Upper lobe of right lung (tissue), 1 donor: ENCODE measurements at places on chromosomes 1 and 21. TPM values are rescaled to one million over a fixed set of nuclear protein-coding genes. Genes with fewer than 3 reads are reported as not detected.

Gene TTC3
- 99.0 TPM for total RNA-seq

Gene SPATA1
- total RNA-seq: 3.4 TPM

Gene BRDT
- not detected for total RNA-seq

Gene TRIM58
- 6.0 TPM for total RNA-seq

Gene FMN2
- 0.52 TPM for total RNA-seq

Gene KIAA1614
- 5.5 TPM for total RNA-seq

GRCh38 chr21:22791986-22792560 lies 1793.9 kb downstream of the NCAM2 start:
- no peak overlapping the region for H3K4me3 ChIP-seq
- no peaks in the 10 kb centered on the region for H3K4me1 ChIP-seq
- no peaks in the 10 kb centered on the region for H3K36me3 ChIP-seq

- H3K4me1 ChIP-seq: no peaks in the 10 kb centered on the region
- no peaks in the 10 kb centered on the region for H3K36me3 ChIP-seq
- no peak overlapping the region for H3K4me3 ChIP-seq
- no peaks in the 10 kb centered on the region for H3K27me3 ChIP-seq
Observed at GRCh38 chr1:59994302-59995198, 68.0 kb upstream of the CYP2J2 start.

DNA sequence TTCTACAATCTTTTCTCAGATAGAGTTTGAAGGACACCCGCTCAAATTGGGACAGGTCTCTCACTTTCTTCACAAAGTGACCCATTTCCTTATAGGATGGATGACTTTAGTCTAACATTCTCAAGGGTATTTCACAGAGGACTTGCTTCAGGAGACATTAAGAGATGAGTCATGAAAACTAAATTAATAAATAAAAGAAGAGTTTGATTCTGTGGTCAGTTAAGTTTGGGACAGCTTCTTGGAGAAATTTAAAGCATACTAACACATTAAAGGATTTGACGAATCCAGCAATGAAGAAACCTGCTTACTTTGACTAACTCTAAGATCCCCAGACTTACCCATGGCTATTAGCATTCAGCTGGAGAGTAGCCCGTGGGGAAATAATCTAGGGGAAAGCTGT lies 95.6 kb upstream of the RAB3GAP2 start:
- DNase-seq: no peak
- no peaks in the 10 kb centered on the region for H3K4me1 ChIP-seq
- no peak overlapping the region for H3K4me3 ChIP-seq
- no peak overlapping the region for H3K27ac ChIP-seq
- no peaks in the 10 kb centered on the region for H3K36me3 ChIP-seq
- H3K27me3 ChIP-seq: no peaks in the 10 kb centered on the region

DNA sequence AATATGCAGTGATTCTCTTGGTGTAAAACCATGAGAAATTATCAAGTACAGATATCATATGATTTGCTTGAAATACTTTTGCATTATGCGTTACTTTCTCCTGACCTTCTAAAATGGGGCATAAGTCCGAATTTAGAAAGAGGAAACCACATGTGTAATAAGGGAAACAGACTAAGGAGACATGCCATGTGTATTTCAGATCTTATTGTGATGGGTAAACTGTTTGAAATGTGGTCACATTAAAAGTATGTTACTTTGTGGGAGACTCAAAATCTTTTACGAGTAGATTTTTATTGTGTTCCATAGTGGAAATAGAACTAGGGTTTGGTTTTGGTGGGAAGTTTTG lies 173.0 kb downstream of the NFIA start:
- H3K4me3 ChIP-seq: peak overlapping the region; percentile 34
- DNase-seq: no peak
- H3K27me3 ChIP-seq: no peaks in the 10 kb centered on the region
- no peaks in the 10 kb centered on the region for H3K36me3 ChIP-seq
- H3K27ac ChIP-seq: peak overlapping the region; percentile 71

DNA sequence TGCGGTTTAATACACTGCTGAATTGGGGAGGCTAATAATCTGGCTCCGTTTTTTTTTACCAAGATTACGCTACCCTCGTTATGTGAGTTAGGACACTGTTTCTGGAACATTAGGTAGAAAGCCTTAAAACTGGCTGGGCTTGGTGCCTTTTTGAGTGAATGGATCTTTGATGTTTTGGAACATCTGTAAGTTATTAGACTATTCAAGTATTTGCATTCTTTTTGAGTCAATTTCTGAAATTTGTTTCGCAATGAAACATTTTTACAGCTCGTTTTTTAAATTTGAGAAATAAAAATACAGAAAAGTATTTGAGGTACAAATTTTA lies 106.9 kb downstream of the LTN1 start:
- DNase-seq: no peak
- H3K36me3 ChIP-seq: peaks cover 11% of the 10 kb centered on the region
- peak overlapping the region; percentile 65 for H3K4me3 ChIP-seq
- H3K4me1 ChIP-seq: peaks cover 17% of the 10 kb centered on the region

DNA sequence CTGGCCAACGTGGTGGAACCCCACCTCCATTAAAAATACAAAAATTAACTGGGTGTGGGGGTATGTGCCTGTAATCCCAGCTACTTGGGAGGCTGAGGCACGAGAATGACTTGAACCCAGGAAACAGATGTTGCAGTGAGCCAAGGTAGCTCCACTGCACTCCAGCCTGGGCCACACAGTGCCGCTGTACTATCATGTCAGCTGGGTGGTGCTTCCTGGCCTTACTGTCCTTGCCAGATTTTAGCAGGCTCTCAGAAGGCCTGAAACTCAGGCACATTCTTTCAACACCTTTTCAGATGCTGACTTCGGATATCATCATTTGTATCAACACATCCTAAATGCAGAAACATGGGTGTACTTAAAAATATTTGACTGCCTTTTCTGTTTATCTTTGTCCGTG lies 31.6 kb upstream of the NBL1 start:
- H3K36me3 ChIP-seq: peaks cover 11% of the 10 kb centered on the region
- H3K27ac ChIP-seq: no peak overlapping the region
- H3K4me3 ChIP-seq: no peak overlapping the region
- H3K27me3 ChIP-seq: no peaks in the 10 kb centered on the region

GRCh38 chr1:244162786-244163530 lies 111.9 kb downstream of the ZBTB18 start:
- no peak overlapping the region for H3K4me3 ChIP-seq
- peak overlapping the region; percentile 49 for H3K27ac ChIP-seq
- H3K4me1 ChIP-seq: no peaks in the 10 kb centered on the region

DNA sequence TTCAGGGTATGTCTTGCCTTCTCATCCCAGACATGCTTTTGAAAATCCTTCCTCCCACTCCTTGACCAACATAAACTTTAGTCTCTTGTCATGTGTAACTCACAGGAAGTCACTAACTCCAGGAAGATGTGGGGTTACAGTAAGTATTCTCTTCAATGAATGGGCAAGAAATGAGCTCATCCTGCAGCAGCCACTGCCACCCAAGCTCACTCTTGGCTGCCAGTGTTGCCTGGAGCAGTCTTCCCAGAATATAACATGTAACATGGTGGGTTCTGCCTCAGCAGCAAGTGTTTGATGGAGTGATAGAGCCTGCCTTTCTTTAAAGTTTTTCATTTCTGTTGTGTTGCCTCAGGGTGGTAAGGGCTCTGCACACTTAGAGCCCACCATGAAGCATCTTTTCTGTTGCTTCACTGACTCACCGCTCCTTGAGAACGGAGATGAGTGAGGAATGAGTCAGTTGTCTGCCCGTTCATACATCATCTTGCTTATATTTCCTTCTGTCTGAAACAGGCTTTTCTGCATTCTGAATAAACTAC lies 187.0 kb downstream of the TPR start:
- no peak overlapping the region for H3K27ac ChIP-seq
- no peak overlapping the region for H3K4me3 ChIP-seq
- peaks cover 4% of the 10 kb centered on the region for H3K4me1 ChIP-seq
- DNase-seq: no peak

DNA sequence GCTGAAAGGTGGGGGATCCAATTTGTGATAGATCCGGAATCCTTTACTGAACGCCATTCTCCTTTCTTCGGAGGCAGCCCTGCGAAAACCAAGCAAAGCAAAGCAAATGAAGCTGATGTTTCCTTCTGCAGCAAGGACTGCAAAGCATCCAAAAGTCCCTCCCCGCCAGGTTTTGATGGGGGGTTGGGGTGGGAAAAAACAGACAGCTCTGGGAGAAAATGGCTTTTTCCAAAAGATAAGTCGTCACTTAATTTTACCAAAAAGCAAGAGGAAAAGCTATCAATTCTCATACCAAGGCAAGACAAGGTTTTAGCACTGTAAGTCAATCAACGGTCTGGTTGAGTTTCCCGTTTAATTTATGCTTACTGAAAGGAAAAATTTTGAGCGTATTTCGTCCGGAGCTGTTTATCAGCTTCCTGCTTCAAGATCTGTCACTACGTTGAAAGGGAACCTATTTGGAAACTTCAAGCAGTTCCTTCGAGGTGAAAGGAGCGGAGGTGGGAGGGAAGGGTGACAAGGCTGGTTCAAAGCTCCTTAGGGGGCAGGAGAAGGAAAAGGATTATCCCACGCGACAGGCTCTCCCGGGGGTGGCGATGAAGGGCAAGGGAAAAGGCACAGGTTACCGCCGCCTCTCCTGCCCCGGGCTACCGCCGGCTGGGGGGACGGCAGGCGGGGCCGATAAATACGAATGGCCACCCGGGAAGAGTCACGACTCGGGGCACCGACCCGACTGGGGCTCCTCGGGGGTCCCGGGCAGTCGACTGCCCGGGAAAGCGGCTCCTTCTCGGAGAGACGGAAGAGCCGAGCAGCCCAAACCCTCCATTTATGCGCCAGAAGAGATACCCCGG lies 750 bp downstream of the SYNJ1 start:
- DNase-seq: no peak
- H3K4me3 ChIP-seq: peak overlapping the region; percentile 97
- H3K36me3 ChIP-seq: no peaks in the 10 kb centered on the region
- H3K27me3 ChIP-seq: no peaks in the 10 kb centered on the region
- peaks cover 11% of the 10 kb centered on the region for H3K4me1 ChIP-seq
- peak overlapping the region; percentile 93 for H3K27ac ChIP-seq

DNA sequence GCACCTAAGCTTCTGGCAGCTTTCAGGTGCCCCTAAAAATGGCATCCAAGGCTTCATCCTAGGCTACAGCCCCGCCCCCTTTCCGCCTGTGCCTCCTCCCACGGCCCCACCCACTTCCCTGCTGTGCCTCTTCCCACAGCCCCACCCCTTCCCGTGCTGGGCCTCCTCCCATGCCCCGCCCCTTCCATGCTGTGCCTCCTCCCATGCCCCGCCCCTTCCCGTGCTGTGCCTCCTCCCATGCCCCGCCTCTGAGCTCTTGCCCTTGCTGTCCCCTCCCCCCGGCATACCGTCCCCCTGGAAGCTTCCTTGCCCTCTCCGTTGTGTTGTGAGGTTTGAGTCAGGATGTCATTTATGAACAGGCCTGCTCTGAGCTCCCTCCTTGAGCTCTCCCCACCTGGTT lies 228.5 kb upstream of the AJAP1 start:
- no peaks in the 10 kb centered on the region for H3K4me1 ChIP-seq
- no peak overlapping the region for H3K27ac ChIP-seq
- H3K27me3 ChIP-seq: no peaks in the 10 kb centered on the region
- no peak overlapping the region for H3K4me3 ChIP-seq

DNA sequence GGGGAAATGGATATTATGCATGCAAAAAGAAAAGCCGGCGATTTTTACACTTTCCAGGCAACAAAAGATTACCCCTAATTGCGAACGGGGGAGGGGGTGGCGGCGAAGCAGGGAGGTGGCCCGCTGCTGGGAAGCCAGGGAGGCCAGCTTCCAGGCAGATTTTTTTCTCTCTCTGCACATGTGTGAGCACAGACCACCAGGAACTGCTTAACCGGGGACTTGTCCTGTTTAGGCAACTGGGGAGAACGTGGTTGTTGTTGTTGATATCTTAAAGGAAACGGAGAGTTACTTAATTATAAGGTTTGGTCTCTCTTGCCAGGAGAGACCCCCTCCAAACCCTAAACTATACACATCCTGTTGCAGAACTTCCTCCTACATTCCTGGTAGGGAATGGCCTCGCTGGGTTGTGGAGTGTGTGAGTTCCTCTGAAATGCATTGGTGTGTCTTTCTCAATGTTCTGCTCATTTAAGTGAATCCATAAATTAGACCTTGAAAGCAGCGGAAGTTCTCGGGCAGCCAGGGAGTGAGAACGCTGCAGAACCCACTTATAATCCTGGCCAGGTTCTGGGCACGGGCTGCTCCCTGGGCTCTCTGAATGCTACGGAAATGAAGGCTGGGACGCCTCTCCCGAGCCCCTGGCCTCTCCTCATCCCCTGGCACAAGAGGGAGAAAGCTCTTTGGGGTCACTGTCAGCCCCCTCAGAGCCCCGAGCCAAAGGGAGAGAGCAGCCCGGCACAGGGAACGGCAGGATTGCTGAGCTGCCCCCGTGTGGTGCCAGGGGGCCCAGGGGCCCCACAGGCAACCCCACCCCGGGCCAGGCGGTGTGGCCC lies 250.0 kb downstream of the FOXD2 start:
- H3K27me3 ChIP-seq: peaks cover 9% of the 10 kb centered on the region
- H3K4me3 ChIP-seq: no peak overlapping the region
- H3K4me1 ChIP-seq: no peaks in the 10 kb centered on the region
- DNase-seq: peak; percentile 54

GRCh38 chr1:172630868-172631267 lies 28.0 kb upstream of the FASLG start:
- no peaks in the 10 kb centered on the region for H3K27me3 ChIP-seq
- no peak overlapping the region for H3K27ac ChIP-seq
- H3K4me3 ChIP-seq: no peak overlapping the region
- no peaks in the 10 kb centered on the region for H3K4me1 ChIP-seq
- no peaks in the 10 kb centered on the region for H3K36me3 ChIP-seq
- DNase-seq: no peak

DNA sequence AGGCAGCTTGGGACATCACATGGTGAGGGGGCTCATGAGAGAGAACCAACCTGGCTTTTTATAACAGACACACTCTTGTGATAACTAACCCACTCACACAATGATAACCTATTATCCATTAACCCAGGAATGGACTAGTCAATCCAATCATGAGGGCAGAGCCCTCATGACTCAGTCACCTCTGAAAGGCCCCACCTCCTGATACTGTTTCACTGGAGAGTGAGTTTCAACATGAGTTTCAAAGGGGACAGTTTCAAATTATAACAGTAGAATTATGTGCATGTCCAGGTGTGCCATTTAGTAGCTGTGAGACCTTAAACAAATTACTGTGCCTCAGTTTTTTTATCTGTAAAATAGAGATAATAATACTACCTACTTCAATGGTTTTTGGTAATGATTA lies 47.6 kb upstream of the PPP2R5A start:
- peaks cover 24% of the 10 kb centered on the region for H3K4me1 ChIP-seq
- H3K4me3 ChIP-seq: no peak overlapping the region
- no peak for DNase-seq
- no peaks in the 10 kb centered on the region for H3K27me3 ChIP-seq

DNA sequence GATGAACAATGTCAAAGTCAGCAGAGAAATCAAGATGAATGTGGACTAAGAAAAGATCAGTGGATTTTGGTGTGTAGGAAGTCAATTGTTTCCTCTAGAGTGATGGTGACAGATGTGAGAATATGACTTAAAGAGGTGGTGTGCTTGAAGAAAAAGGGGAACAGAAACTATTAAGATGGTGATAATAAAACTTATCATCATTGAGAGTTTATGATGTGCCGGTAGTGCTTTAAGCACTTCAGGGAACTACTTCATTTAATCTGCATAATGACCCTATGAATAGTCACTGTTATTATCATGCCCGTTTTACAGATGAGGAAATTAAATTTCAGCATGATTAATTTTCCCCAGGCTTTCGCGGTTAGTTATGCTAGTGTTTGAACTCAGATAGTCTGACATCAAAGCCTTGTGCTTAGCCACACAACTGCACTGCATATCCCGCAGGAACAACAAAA lies 246.9 kb upstream of the LRRC7 start:
- H3K27me3 ChIP-seq: no peaks in the 10 kb centered on the region
- no peak for DNase-seq
